ENCODE measurements at places on chromosomes 5 and 9. TPM values are rescaled to one million over a fixed set of nuclear protein-coding genes. Genes with fewer than 3 reads are reported as not detected.

- no peak for DNase-seq
Measured at GRCh38 chr5:98391921-98392625, 381.4 kb upstream of the RGMB start.

GRCh38 chr9:124618476-124618875 is 111.3 kb upstream of the NR5A1 start:
- DNase-seq: no peak

DNA sequence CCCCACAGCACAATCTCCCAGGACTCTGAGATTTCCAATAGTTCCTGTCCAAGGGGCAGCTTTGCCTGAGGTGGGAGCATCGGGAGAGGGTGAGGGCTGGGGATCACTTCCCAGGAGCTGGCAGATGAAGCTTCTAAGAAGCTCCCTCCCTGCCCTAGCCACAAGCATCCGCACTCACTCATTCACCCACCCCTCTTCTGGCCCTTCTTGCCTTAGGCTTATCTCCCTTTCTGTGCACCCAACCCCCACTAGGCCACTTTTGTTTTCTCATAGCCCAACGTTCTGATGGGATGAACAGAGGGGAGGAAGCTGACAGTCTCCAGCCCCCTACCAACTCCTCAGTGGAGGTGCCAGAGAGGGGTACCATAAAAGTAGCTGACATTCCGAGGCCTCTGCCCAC is 3.7 kb upstream of the PCDH1 start:
- DNase-seq: no peak

DNA sequence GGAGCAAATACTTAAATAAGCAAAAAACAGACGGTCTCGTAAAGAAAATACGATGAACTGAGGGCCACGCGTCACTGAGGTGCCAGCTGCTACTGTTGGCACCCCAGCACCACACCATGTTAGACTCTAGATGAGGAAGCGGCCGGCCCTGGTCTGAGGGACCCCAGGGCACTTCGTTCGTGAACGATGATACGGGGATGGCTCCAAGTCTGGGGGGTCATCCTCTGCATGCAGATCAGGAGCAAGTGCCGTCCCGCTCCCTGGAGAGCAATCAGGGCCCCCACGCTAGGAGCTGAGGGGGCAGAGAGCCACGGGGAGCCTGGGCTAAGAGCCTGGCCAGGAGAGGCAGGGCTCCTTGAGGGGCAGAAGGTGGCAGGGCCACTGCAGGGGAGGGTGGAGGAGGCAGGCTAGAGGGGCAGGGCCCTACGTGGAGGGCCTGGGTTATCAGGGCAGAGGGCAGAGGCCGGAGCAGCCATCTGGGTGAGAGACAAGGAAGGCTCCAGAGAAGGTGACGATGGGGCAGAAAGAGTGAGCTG is 24.1 kb downstream of the SARDH start:
- no peak for DNase-seq

DNA sequence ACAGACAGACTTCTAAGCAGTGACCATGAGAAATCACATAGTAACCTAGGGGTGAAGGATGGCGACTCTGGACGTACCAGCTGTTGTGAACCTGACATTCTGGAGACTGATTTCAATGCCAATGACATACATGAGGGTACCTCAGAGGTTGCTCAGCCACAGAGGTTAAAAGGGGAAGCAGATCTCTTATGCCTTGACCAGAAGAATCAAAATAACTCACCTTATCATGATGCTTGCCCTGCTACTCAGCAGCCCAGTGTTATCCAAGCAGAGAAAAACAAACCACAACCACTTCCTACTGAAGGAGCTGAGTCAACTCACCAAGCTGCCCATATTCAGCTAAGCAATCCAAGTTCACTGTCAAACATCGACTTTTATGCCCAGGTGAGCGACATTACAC is 38.0 kb upstream of the CCDC152 start:
- no peak for DNase-seq

- no peak for DNase-seq
Measured at GRCh38 chr5:154475591-154476353, 2.3 kb downstream of the HAND1 start.

GRCh38 chr5:11477786-11478185 is 426.5 kb downstream of the CTNND2 start:
- no peak for DNase-seq

- DNase-seq: no peak
Measured at GRCh38 chr9:17900606-17901005, 321.7 kb downstream of the SH3GL2 start.

DNA sequence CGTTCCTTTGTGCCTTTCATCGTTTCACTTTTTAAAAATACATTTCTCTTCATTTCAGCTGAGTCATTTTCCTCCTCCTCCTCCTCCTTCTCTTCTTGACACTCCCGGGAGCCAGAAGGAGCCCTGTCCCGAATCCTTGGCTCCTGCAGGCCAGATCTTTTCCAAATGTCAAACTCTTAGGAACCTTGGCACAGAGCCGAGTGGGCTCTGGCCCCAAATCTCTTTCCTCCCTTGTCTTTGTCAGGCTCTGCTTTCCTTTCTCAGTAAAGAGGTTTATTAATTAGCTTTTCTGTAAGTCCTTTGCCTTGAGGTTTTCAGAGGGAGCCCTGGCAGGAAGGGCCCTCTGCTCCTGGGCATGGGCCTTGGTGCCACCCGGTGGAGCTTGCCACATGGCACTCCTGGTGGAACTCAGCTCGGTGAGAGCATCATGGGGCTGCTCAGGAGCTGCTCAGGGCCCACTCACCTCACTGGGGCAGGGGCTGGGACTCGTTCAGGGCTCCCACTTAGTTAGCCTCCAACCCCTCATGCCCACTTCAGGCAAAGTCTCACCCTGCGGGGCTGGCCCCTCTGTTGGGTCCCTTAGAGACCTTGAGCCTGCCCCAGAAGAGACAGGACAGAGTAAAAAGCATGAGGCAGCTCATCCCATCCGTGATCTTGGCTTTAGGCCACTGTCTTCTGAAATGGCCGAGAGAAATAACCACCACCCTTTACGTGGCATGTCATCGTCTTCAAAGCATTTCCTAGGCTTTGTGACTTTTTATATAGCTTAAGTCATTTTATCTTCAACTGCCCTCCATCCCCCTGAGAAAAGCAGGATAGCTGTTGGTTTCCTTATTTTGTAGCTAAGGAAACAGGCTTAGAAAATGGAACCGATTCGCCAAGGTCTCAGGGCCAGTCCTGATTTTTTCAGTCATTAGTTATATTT is 17.1 kb downstream of the STC2 start:
- DNase-seq: no peak

GRCh38 chr5:20017021-20017420 is 29.0 kb upstream of the CDH18 start:
- DNase-seq: no peak

DNA sequence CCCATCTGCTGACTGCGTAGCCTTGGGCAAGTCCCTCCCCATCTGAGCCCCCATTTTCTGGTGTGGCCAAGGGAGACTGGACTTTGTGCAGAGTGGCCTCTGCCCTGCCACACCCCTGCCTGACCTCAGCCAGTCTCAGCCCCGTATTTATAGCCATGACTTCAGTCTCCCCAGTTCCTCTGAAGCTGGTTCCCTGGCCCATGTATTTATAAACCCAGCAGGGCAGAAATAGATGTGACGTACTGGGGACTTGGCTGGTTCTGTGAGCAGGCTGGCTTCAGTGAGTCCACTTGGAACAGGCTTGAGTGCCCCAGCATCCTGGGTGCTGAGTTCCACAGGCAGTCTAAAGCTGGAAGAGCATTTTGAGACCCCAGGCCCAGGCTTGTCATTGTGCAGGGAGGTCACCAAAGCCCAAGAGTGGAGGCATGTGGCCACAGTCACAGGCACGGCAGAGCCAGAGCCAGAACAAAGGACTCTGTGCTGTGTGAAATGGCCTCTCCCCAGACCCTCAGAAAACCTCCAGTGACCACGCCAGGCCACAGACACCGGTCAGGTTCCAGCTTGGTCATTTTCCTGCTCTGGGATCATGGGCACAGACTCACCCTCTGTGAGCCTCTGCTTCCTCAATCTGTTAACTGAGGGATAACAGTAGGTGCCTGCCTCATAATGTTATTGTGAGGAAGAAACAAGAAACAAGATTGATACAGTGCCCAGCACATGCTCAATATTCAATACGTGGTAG is 30.4 kb upstream of the SYNPO start:
- no peak for DNase-seq

GRCh38 chr9:70262366-70262765 is 3.6 kb downstream of the SMC5 start:
- no peak for DNase-seq

GRCh38 chr9:38380872-38381534 is 11.5 kb upstream of the ALDH1B1 start:
- no peak for DNase-seq

GRCh38 chr5:57486027-57486602 is 3.5 kb upstream of the ACTBL2 start:
- no peak for DNase-seq

- no peak for DNase-seq
Measured at GRCh38 chr9:35774907-35775635, 16.3 kb upstream of the NPR2 start.

DNA sequence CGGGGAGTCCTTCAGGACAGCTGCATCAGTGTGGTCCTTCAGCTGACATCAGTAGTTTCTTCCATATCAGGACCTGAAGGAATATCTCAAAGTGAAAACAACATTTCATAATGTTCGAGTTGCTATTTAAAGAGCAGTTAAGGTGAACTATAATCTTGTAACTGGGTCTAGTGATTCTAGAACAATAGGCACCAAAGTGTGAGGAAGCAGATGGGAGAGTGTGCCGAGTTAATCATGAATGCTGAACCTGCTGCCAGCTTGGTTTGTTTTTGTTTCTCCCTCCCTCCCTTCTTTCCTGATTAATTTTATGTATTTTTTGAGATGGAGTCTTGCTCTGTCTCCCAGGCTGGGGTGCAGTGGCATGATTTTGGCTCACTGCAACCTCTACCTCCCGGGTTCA is 3.6 kb upstream of the PTGR1 start:
- no peak for DNase-seq

GRCh38 chr5:127909821-127910220 is 173.7 kb upstream of the SLC12A2 start:
- DNase-seq: no peak

DNA sequence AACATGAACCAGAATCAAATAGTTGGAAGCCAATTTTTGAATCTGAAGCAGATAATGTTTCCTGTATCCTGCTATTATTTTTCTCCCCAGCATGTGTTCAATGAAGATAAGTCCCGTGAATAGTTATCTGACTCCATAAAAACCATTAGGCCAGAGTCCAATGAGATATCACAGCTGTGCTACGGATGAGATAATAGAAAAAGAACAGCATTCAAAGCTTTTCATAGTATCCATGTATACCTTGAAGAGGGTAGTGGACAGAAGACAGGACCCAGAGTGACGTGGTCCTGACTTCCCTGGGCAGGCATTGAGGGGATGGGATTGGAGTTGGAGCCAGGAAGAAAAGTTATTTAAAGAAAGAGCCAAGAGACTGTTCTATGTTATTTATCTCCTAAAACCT is 50.7 kb upstream of the C6 start:
- no peak for DNase-seq

DNA sequence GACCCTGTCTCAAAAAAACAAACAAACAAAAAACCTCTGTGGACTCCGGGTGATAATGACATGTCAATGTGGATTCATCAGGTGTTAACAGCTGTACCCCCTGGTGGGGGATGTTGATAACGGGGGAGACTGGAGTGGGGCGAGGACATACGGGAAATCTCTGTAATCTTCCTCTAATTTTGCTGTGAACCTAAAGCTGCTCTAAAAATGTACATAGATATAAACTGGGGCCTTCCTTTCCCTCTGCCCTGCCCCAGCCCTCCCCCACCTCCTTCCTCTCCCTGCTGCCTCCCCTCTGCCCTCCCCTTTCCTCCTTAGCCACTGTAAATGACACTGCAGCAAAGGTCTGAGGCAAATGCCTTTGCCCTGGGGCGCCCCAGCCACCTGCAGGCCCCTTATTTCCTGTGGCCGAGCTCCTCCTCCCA is 1.4 kb upstream of the CEL start:
- DNase-seq: no peak

- DNase-seq: no peak
Measured at GRCh38 chr5:32869216-32869615, 158.1 kb downstream of the NPR3 start.

GRCh38 chr5:66551945-66552344 is 44.2 kb upstream of the MAST4 start:
- no peak for DNase-seq

GRCh38 chr5:17878541-17878940 is 244.3 kb downstream of the TAF11L14 start:
- DNase-seq: no peak

- DNase-seq: no peak
Measured at GRCh38 chr5:38697013-38697412, 140.6 kb upstream of the LIFR start.

DNA sequence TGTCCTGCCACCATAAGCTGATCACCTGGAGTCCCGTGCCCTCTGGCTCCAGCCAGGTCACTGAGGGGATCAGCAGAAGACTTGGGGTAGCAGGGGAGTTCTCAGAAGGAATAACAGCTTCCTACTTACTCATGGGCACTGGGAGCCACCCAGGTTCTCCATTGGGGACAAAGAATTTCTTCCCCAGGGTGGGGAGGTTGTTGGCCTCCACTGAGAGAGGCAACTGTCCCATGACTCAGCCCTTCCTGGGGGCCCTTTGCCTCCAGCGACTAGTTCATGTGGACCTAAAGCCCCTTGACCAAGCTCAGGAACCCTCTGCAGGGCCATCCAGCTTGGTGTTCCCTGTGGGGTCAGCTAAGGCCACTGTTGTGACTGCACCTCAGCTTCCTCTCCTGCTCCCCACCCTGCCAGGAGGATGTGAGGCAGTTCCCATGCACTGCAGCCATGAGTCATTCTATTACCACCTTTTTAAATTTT is 175.0 kb downstream of the AUH start:
- no peak for DNase-seq

- DNase-seq: peak; percentile 25
Measured at GRCh38 chr5:19235101-19235584, 752.9 kb downstream of the CDH18 start.

GRCh38 chr9:85079349-85079748 is 409.8 kb downstream of the NTRK2 start:
- no peak for DNase-seq

Gene CYLC2
- not detected for polyA plus RNA-seq

Gene IL31RA
- polyA plus RNA-seq: 6.7 TPM

Gene PLAC8L1
- polyA plus RNA-seq: not detected

Gene TEX10
- polyA plus RNA-seq: 31.3 TPM

Gene CCL27
- polyA plus RNA-seq: 1.1 TPM

Gene TPM2
- 67.0 TPM for polyA plus RNA-seq

Gene BASP1
- 155 TPM for polyA plus RNA-seq

Gene AGXT2
- not detected for polyA plus RNA-seq
